ENCODE measurements at places on chromosomes 11 and 22.

GRCh38 chr11:119166368-119167076 lies 2.0 kb upstream of the NLRX1 start:
- no peak for DNase-seq

DNA sequence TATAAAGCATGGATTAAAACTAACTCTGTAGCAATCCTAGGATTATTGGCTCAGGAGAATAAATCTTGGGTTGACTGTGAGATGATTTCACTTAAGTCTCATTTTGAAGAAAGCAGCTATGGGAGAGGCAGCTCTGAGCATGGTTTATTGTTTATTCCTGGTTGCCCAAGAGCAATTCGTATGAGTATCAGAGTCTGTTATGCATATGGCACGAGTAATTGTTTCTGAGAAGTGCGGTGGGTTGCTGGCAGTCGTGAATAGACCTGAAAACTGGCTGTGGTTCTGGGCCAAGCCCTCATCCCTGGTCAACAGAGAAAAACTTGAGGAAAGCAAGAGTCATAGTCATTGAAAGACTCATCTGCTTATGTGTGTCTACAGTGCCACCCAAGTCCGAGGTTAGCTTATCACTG lies 26.8 kb downstream of the DIXDC1 start:
- DNase-seq: no peak

DNA sequence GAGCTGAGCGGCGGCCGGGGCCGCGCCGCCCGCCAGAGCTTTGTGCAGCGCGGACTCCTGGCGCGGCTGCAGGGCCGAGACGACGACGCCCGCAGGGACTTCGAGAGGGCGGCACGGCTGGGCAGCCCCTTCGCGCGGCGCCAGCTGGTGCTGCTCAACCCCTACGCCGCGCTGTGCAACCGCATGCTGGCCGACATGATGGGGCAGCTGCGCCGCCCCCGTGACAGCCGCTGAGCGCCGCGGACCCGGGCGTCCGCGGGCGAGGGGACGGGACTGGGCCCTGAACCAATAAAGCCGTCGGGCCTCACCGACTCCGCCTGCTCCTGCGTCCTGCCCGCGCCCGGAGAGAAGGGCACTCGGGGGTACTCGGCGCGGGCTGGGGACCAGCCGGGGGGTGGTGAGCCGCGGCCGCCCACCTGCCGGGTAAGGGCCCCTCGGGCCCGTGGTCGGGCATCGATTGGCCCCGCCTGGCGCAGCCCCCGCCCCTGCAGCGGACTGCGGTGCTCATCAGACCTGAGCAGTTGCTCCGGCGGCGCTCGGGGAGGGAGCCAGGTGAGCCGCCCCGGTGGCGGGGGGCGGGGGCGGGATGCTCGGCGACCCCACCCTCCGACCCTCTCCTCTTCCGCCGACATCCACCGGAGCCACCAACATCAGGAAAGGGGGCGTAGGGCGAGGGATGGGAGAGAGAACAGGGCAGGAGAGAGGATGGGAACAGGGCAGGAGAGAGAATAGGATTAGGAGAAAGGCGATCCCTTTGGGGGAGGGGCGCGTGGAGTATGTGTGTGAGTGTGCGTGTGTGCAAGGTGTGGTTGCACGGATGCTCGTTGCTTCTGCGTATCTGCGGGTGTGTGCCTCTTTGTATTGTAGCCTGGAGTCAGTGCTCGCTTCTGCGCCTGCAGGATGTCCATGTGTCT lies at the start of gene TMEM25:
TMEM25 (plus strand) TSS at position 510 of the 914 bp plus-strand sequence. CDS start 610 bp downstream, outside the sequence.
- DNase-seq: peak; percentile 28

DNA sequence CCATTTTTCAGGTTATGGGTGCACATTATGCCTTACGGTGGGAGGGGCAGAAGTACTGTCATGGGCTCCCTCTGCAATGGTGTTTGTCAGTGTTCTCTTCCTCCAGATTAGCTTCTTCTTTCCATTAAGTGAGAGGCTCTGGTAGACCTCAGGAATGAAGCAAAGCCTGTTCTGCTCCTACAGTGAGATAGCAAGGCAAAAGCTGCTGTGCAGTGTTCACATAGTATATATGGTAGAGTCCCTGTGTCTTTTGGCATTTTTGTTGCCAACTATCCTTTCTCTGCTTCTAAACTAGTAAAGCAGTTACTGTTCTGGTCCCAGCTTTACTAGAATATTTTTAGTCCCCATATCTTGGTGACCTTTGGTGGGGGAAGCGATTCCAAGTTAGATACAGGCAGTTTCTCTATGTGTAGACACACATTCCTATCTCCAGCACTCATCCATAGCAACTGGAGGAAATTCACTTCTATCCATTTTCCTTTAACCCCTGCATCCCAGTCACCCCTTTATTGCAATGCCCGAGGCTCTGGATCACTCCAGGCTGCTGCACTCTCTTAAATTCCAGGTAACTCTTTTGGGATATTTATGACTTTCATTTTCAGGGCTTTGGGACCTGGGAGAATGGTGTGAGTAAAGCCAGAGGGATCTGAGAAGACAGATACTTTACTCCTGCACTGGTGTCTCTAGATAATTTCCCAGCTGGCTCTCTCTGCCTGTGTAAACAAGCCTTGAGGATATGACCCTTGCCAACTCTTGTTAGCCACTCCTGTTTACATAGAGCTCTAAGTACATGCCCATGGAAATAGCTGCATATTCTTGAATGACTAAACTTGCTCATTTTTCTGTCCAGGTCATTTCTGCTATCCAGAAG lies 3.9 kb upstream of the TRIM34 start:
- DNase-seq: no peak

GRCh38 chr11:126719740-126720139 lies 280.8 kb downstream of the KIRREL3 start:
- no peak for DNase-seq

DNA sequence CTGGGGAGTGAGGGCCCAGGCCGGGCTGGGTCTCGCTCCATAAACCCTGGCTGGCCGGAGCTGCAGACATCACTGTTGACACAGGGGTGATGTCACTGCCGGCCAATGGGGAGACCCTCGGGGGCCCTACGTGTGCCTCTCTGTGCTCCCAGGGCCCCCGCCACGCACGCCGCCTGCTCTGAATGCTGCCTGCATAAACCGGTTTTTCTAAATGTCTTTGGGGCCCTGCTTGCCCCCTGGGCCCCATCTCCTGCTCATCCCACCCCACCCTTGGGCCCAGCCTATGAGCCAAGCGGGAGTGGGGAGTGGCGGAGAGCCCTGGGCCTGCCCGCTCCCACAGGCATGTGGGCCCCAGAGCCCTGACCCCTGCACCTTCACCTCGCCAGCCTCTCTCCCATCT lies 7.7 kb downstream of the H19 start:
- no peak for DNase-seq

DNA sequence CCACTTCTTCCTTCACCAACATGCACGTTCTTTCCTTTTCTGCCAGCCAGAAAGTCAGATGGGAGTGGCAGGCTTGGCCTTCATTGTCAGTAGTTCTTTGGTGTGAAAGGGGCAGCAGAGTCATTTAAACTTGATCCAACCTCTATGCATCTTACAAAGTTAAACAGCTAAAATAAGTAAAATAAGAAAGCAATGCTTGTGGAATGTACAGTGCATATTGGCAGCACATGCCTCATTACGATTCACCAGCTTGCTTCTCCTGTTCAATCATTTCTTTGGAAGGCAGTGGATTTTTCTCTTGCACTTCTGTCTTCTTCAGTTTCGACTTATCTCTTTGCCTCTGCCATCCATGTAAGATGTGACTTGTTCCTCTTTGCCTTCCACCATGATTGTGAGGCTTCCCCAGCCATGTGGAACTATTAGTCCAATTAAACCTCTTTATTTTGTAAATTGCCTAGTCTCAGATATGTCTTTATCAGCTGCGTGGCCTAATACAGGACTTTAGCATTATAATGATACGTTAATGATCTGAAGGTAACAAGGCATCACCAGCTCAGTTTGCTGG lies 14.8 kb downstream of the LGALS12 start:
- DNase-seq: no peak

GRCh38 chr11:91243051-91243450 lies 981.6 kb upstream of the FAT3 start:
- no peak for DNase-seq

DNA sequence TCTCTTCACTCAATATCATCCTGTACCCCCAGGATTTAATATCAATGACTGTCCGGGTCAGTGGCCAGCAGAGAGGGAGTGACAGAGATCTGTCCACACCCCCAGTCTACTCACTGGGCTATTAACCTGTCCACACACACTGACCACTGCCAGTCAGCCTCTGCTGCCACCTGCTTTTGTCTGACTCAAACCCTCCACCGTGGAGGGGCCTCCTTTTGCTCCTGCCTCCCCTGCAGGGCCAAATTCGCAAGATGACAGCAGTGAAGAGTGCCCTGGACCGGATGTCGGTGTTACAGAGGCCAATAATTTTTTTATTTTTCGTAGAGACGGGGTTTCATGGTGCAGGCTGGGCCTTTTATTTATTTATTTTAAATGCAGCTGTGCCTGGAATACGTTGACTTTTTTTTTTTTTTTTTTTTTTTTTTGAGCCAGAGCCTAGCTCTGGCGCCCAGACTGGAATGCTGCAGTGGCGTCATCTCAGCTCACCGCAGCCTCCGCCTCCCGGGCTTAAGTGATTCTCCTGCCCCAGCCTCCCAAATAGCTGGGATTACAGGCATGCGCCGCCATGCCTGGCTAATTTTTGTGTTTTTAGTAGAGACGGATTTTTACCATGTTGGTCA lies 5.1 kb downstream of the PDXP start:
- DNase-seq: no peak

GRCh38 chr11:102840018-102840417 lies 3.4 kb downstream of the MMP3 start:
- no peak for DNase-seq

GRCh38 chr11:82663535-82663934 lies 70.1 kb downstream of the FAM181B start:
- no peak for DNase-seq

- DNase-seq: no peak
These were observed 33.5 kb upstream of the GAL start for GRCh38 chr11:68650801-68651200.

DNA sequence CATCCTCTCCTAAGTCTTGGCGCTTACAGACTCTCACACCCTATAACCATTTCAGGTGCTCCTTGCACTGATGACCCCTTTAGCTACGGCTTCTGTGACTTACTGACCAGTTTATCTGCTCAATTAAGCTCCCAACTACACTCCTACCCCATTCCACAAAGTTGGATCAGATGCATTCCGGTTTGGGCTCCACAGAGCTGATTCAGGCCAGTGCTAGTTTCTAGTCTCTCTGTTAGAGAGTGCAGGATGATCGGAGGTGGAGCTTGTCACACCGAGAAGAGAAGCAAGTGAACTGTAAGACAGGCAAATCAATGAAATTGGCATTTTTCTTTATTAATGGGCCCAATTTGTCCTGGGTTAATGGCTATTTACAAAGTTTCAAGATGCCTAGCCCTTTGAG lies 436.8 kb upstream of the CADM1 start:
- DNase-seq: no peak

DNA sequence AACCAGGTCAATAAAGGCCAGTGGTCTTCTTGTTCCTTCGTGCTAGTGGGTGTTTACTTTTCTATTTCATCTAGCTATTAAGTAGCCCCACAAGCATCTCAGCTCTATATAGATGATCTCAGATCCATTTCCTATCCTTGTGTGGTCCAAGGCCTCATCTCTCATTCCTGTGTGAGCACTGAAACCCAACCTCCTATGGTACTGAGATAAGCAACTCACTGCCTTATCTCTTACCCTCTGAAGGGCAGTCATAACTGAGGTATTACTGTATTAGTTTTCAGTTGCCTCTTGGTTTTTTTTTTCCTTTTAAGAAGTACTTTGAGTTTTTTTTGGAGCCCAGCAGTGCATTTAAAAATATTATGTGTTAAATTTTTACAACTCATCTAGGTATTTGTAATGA lies 28.3 kb downstream of the ACER3 start:
- DNase-seq: no peak

- DNase-seq: no peak
These were observed 2.9 kb upstream of the ASCL2 start for GRCh38 chr11:2273311-2273710.

- DNase-seq: no peak
These were observed 71.8 kb upstream of the PAX6 start for GRCh38 chr11:31882951-31883392.

GRCh38 chr22:24066260-24066659 lies 55.2 kb downstream of the CABIN1 start:
- DNase-seq: no peak

DNA sequence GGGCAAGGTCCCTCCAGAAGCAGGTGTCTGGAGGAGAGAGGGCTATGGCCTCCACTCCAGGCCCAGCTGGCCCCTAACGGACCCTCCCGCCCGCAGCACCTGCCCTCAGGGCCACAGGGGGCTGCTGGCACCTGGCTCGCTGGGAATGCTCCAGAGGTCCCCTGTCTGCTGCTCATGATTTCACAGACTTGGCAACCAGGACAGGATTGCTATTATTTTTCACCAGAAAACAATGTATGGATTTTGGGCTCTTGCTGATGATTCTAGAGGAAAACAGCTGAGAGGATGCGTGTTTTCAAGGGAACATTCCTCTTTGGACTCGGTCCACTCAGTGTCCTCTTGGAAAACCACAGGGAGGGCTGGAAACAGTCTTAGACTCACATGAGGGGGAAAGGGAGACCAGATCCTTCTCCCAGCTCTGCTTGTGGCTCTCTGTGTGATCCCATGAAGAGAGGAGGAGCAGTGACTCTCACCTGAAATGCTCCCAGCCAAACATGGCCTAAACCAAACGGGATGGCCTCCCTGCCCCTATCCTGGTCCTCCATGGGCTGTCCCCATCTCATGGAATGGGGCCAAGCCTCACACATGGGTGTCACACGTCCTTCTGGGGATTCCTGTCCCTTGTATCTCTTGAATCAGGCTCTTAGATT lies 15.8 kb downstream of the MYEOV start:
- DNase-seq: no peak

DNA sequence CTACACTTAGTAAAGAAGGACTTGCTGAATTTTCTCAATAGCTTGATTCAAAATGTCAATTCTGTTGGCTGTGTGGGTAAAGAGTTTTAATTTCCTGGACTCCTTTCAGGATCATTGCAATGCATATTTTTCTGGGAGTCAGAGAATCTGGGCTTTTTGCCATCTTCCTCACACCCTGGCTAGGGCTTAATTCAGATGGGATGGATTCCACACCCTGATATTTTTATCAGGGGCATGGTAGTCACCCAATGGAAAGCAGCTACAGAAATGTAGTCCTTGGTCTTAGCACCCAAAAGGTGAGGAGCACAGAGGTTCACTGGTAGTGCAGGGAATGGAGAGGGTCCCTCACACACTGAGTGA lies 79.3 kb downstream of the SGSM3 start:
- no peak for DNase-seq

GRCh38 chr22:40056559-40056958 lies 61.8 kb downstream of the FAM83F start:
- DNase-seq: no peak

- DNase-seq: no peak
These were observed 4.4 kb downstream of the SCARF2 start for GRCh38 chr22:20433191-20433590.

GRCh38 chr11:116217006-116217405 lies 555.8 kb downstream of the BUD13 start:
- DNase-seq: no peak

GRCh38 chr11:106152824-106153223 lies 75.4 kb downstream of the AASDHPPT start:
- no peak for DNase-seq

GRCh38 chr22:22067192-22067591 lies 84.6 kb upstream of the TOP3B start:
- DNase-seq: no peak

GRCh38 chr11:97548280-97548679 lies 1158.5 kb downstream of the JRKL start:
- DNase-seq: no peak

GRCh38 chr11:68818181-68818580 lies 23.5 kb downstream of the CPT1A start:
- no peak for DNase-seq

All from right renal pelvis (tissue), 4 donors.